ENCODE measurements at places on chromosomes 5 and 9.

GRCh38 chr5:144581044-144581443, 410.4 kb downstream of the KCTD16 start:
- no peak for DNase-seq

- DNase-seq, result no peak
These were observed 300.5 kb upstream of the CTNND2 start for GRCh38 chr5:12204761-12205160.

- no peak for DNase-seq
These were observed 46.4 kb downstream of the ANXA2R start for GRCh38 chr5:42993516-42994245.

GRCh38 chr9:34659592-34660253, 2.7 kb downstream of the CCL27 start:
- no peak for DNase-seq

DNA sequence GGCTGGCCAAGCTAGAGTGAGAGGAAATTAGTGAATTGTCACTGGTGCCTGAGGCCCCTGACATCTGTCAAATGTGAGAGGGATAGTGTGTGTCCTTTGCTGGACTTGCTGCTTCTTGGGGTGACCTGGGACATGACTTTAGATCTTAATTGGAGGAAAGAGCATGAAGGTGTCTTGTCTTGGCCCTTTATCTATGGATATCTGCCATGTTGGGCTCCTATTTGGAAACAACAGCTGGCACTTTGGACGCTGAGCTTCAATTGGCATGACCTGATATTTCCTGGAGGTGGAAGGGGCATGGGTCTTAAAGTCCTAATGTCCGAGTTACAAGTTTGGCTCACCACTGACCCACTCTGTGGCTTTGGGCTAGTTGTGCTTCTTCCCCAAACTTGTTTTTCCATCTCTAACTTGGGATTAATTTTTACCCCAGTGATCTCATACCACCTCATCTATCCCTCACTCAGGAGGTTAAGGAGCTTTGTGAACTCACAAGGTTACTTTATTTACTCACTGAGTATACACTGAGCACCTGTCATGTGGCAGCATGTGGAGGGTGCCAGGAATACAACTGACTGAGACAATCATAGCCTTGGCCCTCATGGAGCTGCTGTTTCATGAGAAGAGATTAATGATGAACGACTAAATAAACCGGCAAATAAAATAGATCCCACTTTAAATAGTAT, 30.1 kb upstream of the CXCL14 start:
- DNase-seq, result no peak

GRCh38 chr5:172661526-172661925, 20.5 kb downstream of the NEURL1B start:
- DNase-seq, result no peak

DNA sequence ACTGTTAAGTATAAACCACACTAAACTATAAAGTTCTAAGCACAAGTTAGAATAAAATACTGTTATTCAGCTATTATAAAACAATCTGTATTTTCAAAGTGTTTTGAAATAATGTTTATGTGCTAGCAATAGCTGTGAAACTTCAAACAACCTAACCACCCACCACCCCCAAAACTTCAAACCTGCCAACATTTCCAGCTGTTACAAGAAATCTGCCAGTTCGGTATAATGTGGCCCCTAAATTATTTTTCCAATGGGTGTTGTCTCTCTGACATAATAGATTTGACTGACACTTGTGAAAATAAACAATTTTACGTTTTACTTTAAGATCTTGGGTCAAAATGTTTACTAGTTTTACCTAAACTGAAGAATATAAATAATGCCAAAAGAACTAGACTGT, 24.7 kb downstream of the MAPKAP1 start:
- no peak for DNase-seq

- DNase-seq, result no peak
These were observed 88.6 kb upstream of the MYO10 start for GRCh38 chr5:17024686-17025180.

GRCh38 chr5:176365351-176366231, at the start of gene ARL10:
Gene ARL10 (plus strand): TSS chr5:176365487. CDS start chr5:176365564, 77 bp downstream.
- DNase-seq, result peak; percentile 42

GRCh38 chr9:101467690-101468089, 32.1 kb upstream of the ALDOB start:
- no peak for DNase-seq
